ENCODE measurements at places on chromosomes 1 and 21.
A peak's percentile ranks its signal among the peaks of the same experiment; 100 is the strongest.

GRCh38 chr1:85465099-85465785 is at the start of gene DDAH1:
DDAH1 (minus strand) TSS chr1:85465159; CDS start chr1:85465045, 114 bp downstream.
- no peak for DNase-seq

DNA sequence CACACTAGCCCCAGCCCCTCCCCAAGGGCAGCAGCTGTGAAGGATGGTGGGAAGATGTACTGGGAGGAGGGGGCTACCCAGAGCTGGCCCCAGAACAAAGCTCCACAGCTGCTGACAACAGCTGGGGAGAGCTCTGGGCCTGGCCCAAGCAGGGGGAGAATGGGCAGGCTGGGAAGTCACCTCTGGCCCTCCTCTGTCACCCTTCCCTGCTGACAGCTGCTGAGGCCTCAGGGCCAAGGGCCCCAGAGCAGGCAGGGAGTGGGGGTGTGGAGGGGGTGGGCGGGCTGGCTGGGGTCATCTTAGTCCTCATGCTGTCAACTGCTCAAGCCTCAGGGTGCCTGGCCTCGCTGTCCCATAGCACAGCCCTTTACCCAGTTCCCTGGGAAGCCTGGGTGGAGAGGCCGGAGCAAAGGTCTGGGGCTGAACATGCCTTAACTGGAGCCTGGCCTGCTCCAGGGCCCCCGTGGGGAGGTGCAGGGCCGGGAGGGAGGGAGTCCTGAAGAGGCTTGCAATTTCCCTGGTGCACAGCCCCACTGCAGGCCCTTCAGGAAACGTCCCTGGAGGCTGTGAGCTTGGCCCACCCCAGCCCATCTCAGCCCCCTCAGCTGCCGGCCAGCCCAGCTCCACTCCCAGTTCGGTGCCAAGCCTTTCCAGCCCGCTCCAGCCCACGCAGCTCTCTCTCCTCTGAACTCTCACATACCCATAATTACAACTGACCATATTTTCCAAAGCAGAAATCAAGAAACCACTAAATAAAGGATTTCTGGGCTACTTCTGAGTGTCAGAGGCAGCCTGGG is 25.7 kb downstream of the HSPG2 start:
- DNase-seq: peak; percentile 64

- DNase-seq: no peak
Observed at GRCh38 chr1:176460544-176461336, 2.2 kb upstream of the PAPPA2 start.

DNA sequence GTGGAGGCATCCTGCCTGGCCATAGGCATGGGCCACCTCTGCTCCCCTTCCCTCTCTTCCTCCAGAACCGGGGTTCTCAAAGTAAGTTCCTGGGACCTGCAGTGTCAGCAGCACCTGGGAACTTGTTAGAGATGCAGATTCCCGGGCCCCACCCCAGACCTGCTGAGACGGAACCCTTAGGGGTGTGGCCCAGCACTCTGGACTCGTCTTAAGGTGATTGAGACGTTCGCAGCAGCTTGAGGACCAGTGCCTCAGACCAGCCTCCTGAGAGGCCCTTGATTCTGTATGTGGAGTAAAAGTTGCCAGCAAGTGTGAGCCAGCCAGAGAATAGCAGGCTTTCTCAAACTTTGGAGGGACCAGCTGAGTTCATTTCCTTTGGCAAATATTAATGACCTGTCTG is 14.2 kb downstream of the COQ8A start:
- no peak for DNase-seq

DNA sequence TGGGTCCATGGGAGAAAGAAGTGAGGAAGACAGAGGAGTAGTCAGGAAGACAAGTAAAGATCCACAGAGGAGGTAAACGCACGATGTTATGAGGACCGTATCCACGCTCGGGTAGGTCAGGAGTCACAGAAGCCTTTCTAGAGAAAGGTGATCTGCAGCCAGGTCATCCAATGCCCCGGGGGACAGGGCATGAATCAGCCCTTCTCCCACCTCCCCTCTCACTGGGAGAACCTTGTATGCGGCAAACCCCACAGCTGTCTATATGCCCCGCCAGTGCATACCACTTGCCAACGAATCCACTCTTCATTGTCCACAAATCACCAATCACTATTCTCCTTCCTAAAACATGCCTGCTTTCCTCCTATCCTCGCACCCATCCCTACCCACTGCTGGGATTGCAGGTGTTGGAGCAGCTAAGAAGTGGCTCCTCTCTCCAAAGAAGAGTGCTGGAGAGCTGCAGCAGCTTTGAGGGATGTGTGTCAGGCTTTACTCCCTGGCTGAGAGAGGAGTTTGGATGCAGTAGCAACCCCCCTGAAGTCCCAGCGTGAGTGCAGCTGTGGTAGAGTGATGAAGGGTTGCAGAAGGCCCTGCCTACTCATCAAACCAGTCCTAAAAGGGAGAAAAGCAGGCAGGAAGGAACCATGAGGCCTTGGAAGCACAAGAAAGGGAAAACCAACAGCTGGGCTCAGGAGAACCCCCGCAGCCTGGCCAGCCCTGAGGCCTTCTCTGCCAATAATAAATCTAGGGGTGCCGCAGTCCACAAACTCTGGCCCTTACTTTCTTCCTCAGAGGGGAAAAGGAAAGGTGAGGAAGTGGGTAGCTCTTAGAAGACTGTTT is 102.2 kb upstream of the GADD45A start:
- no peak for DNase-seq

GRCh38 chr1:48730164-48730910 is 46.4 kb downstream of the BEND5 start:
- DNase-seq: no peak
